HTR-8/SVneo (cell line): ENCODE measurements at places on chromosomes 12 and 14.

GRCh38 chr12:66612090-66612775 is 66.6 kb downstream of the GRIP1 start:
- DNase-seq: no peak

DNA sequence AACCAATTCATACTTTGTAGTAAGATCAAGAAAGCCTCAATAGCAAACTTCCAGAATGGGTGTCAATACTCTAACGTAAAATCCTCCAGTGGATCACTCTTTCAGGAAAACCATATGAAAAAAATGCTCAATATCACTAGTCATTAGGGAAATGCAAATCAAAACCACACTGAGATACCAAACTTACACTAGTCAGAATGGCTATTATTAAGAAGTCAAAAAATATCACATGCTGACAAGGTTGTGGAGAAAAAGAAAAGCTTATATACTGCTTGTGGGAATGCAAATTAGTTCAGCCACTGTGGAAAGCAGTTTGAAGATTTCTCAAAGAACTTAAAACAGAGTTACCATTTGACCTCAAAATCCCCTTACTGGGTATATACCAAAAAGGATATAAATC is 49.5 kb upstream of the ATXN7L3B start:
- no peak for DNase-seq

DNA sequence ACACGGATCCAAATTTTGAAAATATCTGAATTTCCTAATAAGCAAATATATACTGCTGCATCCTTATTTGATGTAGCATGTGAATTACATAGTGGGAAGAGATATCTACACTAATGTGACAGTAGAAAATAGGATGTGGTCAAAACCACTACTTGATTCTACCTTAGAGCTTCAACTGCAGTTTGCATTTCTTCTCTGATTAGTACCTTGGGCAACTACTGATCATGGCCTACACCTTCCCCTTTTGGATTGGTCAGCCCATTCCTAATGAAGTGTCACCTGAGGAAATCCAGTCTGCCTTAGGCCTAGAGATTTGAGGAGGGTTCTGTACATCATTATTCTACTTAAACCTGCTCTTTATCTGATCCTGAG is 10.7 kb downstream of the LLPH start:
- no peak for DNase-seq

- no peak for DNase-seq
Observed at GRCh38 chr12:128815779-128816642, 7.7 kb downstream of the SLC15A4 start.

DNA sequence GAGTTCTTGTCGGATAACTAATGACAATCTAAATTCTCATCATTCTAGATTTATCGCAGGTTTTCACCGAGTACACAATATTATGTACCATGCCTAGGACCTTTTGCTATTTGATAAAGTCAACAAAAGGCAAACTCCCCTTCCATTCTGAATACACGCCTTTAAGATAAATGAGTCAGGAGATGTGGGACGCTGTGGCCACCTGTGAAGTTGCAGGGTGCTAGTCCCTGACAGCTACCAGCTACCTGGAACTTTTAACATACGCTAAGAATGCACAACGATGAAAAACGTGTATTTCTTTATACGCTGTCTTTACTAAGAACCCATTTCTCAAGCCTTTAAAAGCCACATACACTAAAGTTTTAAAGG is 678 bp downstream of the MDM1 start:
- DNase-seq: no peak

DNA sequence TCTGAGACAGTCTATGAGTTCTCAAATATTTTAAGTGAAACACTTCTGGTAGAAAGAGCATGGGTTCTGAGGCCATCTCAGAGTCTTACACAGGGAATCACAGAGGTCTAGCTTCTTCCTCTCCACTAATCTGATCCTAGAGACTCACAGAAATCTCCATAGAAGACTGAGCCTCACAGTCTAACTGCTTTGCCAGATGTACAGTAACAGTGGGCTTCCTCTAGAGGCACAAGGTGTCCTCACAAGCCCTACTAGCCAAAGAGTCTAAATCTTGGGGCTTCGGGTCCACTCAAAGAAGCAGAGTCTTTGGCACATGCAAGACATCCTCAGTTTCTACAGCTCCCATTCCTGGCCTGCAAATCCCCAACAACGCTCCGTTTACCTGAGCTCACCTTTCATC is 14.1 kb downstream of the OR6J1 start:
- DNase-seq: no peak

GRCh38 chr12:106729611-106730010 is 44.9 kb upstream of the RIC8B start:
- no peak for DNase-seq

DNA sequence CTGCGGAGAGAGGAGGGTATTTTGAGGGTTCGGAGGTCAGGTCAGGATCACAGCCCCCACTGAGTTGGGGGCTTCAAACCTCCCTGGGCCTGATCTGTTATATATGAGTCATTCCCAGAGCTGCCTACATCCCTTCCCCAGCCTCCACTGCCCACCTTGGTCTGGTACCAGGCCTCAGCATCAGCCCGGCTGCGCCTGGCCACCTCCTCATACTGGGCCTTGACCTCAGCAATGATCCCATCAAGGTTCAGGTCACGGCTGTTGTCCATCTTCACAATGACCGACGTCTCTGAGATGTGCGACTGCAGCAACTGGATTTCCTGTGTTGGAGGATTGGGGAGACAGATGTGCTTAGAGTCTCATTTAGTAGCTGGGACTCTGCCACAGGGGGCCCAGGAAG is 4.2 kb downstream of the KRT84 start:
- DNase-seq: no peak

- DNase-seq: no peak
Observed at GRCh38 chr12:47361389-47362021, 281.7 kb upstream of the AMIGO2 start.

DNA sequence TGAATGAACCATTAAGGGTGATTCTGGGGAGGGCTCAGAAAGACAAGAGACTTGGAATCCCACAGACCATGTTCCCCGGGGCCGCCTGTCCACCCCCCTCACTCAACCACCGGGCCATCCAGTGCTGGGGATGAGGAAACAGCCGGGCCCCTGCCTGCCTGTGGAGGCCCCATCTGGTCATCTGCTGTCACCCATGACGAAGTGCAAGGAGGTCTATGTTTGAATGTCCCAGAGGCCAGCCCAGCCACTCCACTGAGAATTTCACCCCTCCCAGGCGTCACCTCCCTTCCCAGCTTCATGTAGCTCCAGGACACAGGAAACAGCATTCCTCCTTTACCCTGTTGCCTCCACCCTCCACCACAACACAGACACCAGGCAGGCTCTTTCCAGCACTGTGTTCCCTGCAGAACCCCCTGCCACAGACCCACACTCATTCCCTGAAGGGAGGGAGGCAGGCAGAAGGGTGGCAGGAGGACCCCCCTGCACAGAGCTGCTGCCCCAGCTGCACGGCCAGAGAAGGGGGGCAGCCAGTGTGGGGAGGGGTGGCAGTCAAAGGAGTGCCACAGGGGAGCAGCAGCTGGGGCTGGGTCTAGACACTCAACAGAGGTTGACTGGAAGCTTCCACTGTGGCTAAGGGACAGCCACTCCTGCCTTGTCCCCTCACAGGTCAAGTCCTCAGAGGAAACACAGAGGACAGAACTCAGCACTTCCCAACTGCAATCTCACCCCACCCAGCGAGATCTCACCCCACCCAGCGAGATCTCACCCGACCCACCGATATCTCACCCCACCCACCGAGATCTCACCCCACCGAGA is 50.3 kb upstream of the PPP2R5C start:
- no peak for DNase-seq

- DNase-seq: peak; percentile 78
Observed at GRCh38 chr12:8045952-8046944, 13.7 kb downstream of the FOXJ2 start.

DNA sequence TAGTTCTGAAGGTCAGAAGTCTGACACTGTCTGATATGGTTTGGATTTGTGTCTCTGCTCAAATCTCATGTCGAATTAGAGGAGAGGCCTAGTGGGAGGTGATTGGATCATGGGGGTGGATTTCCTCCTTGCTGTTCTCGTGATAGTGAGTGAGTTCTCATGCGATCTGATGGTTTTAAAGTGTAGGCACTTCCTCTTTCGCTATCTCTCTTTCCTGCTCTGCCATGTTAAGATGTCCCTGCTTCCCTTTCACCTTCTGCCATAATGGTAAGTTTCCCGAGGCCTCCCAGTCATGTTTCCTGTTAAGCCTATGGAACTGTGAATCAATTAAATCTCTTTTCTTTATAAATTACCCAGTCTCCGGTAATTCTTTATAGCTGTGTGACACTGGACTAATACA is 84.1 kb upstream of the TMTC1 start:
- no peak for DNase-seq

DNA sequence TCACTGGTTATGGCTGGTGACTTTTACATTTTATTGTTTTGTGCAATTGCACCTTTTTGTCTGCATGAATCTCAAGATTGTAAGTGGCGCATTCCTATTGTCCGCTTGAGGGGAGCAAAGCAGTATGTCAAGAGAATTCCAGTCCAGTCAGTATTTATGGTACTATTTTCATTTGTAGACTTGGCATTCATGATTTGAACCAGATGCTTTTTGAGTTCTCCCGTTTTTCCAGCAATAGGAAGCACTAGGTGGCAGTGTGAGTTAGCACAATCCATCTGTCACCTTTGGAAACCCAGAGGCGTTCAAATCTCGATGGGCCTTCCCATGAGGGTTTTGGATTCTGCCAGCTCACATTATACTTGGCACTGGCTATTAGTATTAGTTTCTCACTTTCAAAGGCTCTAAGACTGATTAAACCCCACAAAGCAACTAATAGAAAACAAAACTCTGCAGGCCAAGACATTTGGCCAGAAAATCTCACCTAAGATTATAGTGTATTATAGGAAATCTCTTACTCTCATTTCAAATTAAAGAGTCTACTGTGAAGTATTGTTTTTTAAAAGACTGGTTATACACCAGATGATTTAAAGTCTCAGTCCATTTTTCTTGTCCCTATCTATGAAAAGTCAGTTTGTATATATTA is 2.2 kb downstream of the DACT1 start:
- DNase-seq: peak; percentile 94

DNA sequence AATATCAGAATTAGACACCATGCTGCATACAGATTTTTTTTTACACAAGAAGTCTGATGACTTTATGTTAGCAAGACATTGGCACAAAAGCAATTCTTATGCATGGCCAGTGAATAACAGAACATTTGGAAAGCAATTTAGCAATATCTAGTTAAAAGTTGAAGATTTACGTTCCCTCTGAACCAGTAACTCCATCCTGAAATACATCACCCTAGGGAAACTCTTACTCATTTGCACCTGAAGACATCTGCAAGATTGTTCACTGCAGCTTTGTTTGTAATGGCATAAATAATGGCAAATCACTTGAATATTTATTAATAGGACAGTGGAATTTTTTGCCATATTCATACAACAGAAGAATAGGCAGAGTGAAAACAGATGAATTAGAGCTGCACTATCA is 670.0 kb upstream of the NOVA1 start:
- DNase-seq: no peak

GRCh38 chr14:86168371-86168770 is 638.4 kb downstream of the FLRT2 start:
- no peak for DNase-seq

DNA sequence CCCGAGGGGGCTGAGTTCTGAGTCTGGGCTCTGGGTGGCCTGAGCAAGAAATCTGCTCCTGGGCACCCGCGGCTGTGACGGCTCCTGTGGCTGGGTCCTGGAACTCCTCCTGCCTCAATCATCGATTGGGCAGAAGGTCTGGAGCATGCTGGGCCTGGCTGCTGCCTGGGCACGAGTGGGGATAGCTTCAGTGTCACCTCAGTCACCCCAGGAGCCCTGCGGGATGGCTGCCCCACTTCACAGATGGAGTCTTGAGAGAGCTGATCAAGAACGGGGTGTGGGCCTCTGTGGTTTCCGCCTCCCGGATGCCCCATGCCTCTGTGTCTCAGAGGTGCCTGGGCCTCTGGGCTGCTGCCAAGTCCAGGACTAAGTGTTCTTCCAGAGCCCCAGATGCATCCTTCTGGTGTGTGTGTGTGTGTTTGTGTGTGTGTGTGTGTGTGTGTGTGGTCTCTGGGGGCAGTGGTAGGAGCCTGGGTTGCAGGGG is 185.6 kb upstream of the C14orf180 start:
- DNase-seq: no peak

- no peak for DNase-seq
Observed at GRCh38 chr12:13187399-13187798, 9.1 kb upstream of the EMP1 start.

- peak; percentile 57 for DNase-seq
Observed at GRCh38 chr12:106919910-106920544, 35.7 kb upstream of the TMEM263 start.

GRCh38 chr14:31286456-31287293 is 79.1 kb upstream of the HECTD1 start:
- no peak for DNase-seq

- DNase-seq: peak; percentile 10
Observed at GRCh38 chr12:85076688-85077430, 40.7 kb downstream of the LRRIQ1 start.

DNA sequence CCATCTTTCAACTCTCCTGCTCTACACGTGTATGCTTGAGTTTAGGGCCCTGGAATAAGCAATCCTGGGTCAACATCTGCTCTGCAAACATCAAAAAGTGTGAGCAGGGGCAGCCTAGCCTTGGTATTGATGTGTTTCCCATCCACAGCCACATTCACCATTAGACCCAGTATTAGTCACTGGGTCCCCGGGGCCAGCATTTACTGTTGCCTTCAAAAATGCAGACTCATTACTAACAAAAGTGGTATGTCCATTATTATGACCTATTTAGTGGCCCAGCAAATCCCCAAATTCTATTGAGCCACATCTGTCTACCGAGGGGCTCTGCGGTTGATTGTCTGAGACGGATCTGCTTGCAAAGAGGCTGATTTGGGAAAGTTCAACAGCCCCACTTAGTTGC is 661.8 kb downstream of the DIO2 start:
- no peak for DNase-seq

DNA sequence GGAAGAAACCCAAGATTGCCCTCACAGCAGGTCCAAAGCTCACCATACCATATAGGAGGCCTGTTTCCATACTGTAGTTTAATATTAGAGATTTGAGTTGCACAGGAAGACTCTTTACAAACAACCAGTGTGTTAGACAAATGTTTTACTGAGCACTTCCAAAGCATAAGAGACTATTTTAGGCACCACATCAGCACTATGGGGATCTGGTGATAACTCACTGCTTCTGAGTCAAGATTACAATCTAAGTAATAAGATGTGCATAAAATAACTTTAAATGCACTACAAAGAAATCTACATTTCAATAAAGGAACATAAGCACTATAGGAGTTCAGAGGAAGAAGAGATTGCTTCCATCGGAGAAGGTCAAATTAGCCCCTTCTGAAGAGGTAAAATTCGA is 71.4 kb downstream of the SPPL3 start:
- DNase-seq: no peak
